ENCODE measurements at places on chromosomes 1 and 21.

GRCh38 chr1:24501371-24502064 is 1.1 kb upstream of the RCAN3 start:
- DNase-seq, result peak; percentile 65

- DNase-seq, result no peak
Measured at GRCh38 chr1:62077821-62078220, 116.8 kb upstream of the L1TD1 start.

- DNase-seq, result no peak
Measured at GRCh38 chr1:169779970-169780369, 14.7 kb downstream of the METTL18 start.

GRCh38 chr1:151803915-151804314 is 1.3 kb downstream of the LINGO4 start:
- DNase-seq, result no peak

DNA sequence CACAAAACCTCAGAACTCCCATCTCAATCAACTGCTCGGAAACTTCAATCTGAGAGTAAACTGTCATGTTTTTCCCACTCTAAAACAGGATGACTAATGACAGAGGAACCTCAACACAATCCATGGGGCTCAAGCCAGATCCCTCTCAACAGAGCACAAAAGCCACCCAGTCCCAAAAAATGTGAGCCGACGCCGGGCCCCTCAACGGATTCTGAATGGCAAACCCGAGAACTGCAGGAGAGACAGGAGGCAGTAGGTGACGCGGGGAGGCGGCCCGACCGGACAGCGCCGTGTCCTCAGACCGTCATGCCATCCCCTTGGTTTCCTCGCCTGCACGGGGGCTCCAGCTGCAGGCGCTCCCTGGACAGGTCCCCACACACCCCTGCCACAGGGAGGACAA is 53.4 kb downstream of the SSBP3 start:
- no peak for DNase-seq
